DMS153 (cell line): ENCODE measurements at places on chromosomes 12 and 14.

DNA sequence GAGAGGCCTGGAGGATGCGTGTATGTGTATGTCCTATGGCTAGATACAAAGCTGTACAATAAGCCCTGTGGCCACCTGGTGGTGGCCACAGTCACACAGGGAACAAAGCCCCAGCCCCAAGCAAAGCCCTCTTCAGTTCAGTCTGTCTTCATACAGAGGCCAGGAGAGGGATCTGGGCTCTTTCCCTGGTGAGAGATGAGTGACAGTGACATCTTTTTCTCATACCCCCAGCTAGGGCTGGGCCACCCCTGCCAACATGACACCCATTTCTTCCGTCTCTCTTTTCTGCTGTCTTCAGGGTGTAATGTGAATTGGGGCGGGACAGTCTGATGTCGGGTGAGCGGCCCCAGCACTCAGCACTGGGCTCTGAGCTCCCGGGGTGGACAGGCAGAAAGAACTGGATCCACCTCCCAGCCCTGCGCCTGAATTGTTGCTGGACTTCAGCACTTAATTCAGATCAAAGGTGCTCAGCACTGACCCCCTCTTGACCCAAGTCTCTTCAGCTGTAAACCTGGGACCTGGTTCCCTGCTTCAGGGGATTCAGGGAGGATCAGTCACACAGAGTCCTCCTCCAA, 59.8 kb downstream of the SERPINA3 start:
- no peak for DNase-seq

DNA sequence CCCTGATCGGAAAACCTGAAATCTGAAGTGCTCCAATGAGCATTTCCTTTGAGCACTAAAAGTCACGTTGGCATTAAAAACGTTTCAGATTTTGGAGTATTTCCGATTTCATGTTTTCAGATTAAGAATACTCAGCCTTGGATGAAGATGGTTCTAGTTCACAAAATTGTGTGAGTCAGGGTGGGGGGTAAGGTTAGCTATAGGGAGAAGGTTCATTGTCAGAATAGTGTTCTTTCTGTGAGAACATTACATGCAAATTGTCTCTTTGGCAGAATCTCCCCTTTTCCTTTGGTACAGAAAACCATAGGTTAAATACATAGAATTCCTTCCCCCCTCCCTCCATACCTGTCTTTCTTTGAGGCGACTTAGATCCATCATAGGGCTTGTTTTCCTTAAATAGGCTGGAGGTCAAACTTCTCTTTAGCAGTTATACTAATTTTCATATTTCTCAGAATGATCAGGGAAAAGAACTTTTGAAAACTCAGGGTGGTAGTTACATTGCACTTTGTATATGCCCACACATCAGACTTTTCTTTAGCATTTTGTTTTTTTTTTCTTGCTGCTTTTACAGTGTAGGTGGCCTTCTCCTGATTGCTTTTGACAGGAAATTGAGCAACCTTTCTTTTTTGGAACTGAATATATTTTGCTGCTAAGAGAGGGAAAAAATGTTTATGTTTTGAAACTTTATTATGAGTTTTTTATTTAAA, 503.5 kb downstream of the PCNX1 start:
- DNase-seq, result no peak

DNA sequence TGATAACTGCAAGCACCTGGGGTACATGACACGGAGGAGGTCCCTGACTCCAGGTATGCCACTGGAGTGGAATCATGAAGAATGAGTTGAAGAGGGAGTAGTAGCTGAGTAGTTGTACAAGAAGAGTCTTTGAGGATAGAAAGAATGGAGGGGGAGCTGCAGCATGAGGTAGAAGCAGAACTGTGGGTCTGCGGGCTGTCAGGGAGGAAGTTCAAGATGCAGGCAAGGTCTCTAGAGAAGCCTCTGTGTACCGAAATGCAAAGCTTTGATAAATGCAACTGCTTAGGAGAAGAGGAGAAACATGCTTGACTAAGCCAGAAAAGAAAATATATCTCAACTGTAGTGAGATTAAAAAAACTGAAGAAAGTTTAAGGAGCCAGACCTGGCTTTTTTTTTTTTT, 91.5 kb downstream of the CPNE8 start:
- no peak for DNase-seq

GRCh38 chr12:106120519-106121105, 18.1 kb downstream of the NUAK1 start:
- DNase-seq, result no peak

DNA sequence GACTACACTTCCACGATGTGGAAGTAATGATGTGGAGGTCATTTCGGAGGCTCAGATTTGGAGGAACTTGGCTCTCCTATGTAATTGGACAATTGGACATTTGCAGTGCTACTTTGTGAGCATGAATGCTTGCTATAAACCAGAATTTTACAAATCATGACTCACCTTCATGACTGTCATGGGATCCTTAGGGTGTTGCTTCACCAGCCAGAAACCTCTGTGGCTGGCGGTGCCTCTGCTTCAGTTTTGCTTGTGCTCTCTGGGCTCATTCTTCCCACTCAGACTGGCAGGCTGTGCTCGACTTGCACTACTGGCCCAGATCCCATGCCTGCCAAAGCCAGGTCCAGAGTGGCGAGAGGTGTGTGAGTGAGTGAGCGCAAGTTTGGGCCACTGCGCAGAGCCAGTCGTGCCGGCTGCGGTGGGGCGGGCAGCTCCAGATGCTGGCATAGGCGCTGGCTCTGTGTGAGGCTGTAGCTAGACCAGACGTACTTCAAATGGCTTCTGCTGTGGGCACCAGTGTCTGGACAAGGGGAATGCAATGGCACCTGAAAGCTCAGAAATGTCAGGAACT, 387.8 kb downstream of the AEBP2 start:
- no peak for DNase-seq

DNA sequence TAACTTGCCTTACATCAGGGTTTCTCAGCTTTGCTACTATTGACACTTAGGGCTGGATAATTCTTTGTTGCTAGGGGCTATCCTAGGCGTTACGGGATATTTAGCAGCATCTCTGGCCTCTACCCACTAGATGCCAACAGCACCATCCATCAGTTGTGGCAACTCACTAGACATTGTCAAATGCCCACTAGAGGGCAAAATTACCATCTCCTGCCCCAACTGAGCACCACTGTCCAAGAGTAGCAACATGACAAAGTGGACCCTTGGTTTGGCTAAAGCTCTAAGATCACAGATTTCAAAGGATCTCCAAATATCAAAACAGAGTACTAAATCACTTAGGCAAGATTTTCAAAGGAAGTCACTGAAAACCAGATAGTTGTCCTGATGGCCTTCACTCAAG, 251.7 kb upstream of the TBX3 start:
- DNase-seq, result peak; percentile 5

- no peak for DNase-seq
These were observed 149.5 kb downstream of the PRKCH start for GRCh38 chr14:61470961-61471293.

- DNase-seq, result no peak
These were observed 377.1 kb upstream of the KITLG start for GRCh38 chr12:88957358-88957757.

GRCh38 chr12:32336261-32336660, 63.1 kb upstream of the FGD4 start:
- no peak for DNase-seq

- DNase-seq, result no peak
These were observed 9.7 kb upstream of the CCDC197 start for GRCh38 chr14:93987376-93987775.

DNA sequence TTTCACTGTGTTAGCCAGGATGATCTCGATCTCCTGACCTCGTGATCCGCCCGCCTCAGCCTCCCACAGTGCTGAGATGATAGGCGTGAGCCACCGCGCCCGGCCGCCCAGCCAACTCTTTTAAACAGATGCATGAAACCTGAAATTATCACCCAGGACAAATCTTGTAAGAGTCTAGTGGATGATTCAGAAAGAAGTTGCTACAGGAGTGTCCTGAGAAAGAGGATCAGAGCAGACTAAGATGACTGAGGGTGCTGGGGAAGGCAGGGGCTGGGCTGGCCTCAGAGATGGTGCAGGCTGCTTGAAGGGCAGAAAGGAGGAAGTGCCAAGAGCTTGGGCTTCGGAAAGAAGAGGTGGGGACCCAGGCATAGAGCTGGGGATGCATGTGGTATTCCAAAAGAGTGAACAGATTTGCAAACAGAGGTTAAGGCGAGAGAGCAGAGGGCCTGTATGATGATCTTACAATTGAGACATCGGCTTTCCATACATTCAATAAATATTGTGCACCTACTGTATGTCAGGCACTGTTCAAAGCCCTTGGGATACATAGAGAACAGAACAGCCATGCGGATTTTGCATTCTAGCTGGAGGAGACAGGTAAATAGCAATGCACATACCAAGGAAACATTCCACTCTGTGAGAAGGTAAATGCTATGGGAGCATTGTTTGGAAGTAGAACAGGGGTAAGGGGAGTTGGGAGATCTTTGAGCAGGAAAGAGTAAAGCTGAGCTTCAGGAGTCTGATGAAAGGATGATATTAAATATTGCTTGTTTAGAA, 7.4 kb upstream of the CD9 start:
- no peak for DNase-seq

DNA sequence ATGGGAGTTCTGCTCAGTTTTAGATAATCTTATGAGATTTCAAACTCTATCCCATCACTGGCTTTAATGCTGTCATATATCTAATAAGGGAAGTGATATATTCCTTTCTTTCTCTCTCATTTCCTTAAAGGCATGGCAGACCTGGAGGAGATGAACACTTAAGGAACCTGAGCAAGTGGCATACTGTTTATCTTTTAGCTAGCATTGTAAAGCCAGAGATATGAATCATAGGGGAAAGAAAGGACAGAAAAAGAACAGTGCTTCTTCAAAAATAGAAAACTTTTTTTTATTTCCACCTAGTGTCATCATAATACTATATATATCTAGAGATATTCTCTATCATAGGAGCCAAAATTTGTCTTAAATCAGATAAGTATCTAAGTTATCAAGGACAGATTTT, 68.3 kb upstream of the PSMA6 start:
- DNase-seq, result no peak

GRCh38 chr12:89389755-89390661, 37.7 kb upstream of the DUSP6 start:
- DNase-seq, result no peak

GRCh38 chr12:128977441-128977840, 124.2 kb downstream of the GLT1D1 start:
- DNase-seq, result peak; percentile 10

DNA sequence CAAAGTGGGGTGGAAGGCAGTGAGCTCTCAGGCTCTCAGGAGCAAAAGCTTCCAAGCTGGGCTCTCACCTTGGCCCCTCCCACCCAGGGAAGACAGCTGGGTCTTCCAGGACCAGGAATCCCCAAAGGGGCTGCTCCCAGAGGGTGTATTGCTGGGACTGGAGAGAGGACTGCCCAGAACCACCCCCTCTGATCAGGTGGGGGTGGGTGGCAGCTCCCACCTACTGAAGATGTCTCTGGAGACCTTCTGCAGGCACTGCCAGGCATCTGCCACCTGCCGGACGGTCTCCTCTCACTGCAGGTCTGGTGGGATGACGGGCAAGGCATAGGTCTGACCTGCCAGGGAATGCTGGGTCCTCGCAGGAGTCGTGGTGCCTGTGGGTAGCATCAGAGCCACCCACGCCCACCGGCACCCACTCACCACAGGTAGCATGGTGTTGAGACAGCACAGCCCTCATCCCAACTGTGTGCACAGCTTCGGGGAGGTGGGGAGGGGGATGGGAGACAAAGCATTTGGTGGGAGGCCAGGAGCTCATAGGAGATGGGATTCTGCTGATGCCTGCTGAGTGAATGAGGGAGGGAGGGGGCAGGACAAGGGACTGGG, 103.2 kb downstream of the SINHCAF start:
- DNase-seq, result no peak

GRCh38 chr12:65355461-65355860, 77.0 kb downstream of the MSRB3 start:
- DNase-seq, result no peak

DNA sequence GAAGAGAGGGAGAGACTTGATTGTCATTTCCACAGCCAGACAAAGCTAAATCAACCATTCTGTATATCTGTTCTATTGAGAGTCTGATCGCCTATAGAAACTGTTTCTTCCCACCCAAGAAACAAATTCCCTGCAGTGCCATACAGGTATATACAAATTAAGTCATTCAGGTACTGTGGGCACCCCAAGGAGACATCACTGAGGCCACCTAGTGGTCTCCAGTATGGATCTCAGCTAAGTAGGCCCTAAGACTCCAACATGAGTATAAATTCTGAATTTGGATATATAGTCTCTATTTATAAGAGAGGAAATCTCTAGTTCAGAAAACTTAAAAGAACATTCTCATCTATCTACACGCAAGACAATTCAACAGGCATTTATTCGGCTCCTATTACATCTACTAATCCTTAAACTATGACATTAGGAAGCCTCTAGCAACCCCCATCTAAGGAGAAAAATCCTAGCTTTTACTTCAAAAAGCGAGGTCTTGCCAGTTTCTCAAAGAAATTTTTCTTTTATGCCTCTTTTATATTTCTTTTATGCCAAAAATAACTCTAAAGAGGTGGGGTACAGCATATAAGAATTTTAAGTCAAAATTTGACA, 62.6 kb downstream of the DCAF5 start:
- DNase-seq, result peak; percentile 22

- DNase-seq, result no peak
These were observed 328.2 kb downstream of the ZFP36L1 start for GRCh38 chr14:68464711-68465110.

DNA sequence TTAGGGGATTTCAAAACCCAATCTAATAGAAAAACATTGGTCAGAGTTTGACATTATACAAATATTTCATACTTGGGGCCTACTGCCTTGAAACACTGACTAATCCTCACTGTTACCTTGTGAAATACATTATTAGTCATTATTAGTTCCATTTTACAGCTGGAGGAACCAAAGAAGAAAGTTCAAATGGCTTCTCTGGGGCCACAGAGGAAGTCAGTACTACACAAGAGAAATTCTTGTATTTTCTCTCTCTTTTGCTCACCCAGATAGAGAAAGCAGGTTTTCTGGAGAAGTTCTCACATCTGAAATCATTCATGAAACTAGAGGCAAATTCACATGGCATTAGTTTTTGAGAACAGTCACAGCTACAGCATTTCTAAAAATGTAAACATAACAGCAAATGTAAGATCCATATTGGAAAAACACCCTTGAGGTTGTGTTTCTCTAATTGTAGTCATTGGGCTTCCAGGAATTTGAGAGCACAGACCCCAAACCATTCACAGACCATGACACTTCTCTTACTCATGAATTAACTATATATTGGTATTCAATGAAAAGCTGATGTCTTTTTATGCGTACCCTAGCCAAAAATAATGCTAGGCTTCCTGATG, 83.0 kb downstream of the LLPH start:
- DNase-seq, result no peak

DNA sequence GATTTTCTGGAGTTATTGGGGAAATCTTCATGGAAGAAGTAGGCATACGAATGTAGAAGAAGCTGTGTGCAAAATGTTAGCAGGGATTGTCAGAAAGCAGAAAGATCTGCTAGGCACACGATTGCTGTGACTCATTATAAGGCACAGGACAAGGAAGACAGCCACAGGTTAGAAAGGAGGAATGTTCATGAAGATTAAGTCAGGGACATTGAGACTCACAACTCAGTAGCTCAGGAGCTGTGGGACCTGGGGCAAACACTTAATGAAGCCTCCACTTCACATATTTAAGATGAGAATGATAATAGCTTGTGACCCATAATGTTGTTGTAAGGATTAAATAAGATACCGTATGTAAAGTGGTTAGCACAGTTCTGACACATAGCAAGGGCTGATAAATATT, 26.6 kb upstream of the RTRAF start:
- DNase-seq, result no peak

GRCh38 chr14:61630399-61631044, 64.8 kb upstream of the HIF1A start:
- no peak for DNase-seq
